Bone marrow (tissue), 2 donors: ENCODE measurements at places on chromosomes 12 and 14.

DNA sequence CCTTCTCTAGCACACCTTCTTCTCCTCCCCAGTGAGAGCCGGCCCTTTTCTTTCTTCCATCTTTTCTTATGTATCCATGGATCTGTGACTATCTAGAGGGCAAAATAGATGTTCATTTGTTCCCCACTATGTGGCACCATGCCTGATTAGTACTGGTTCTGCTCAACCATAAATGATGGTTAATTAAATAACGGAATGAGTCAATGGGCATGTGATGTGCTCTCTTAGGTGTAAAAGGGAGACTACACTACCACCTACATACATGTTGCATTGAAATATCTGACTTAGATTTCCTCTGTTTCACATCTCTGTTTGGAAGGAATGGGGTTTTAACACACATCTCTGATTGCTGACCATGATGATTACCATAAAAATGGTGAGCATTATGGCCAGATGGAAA lies 116.5 kb downstream of the BTG1 start:
- no peak for DNase-seq

DNA sequence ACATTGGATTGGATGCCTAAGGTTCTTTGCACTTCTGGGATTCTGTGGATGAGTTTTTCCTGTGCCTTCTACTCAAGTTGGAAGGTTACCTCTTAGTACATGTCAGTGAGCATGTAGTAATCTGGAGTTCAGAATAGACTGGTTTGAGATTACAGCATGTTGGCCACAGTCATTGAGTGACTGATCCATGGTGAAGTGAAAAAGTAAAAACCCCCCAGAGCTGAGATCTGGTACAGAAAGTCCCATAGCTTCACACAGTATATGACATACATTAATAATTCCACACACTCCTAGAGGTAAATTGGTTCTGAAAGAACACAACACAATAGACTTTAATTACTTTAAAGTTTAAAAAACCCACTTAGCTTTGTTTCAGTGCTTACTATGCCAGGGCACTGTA lies 11.9 kb upstream of the CCND2 start:
- DNase-seq: no peak

DNA sequence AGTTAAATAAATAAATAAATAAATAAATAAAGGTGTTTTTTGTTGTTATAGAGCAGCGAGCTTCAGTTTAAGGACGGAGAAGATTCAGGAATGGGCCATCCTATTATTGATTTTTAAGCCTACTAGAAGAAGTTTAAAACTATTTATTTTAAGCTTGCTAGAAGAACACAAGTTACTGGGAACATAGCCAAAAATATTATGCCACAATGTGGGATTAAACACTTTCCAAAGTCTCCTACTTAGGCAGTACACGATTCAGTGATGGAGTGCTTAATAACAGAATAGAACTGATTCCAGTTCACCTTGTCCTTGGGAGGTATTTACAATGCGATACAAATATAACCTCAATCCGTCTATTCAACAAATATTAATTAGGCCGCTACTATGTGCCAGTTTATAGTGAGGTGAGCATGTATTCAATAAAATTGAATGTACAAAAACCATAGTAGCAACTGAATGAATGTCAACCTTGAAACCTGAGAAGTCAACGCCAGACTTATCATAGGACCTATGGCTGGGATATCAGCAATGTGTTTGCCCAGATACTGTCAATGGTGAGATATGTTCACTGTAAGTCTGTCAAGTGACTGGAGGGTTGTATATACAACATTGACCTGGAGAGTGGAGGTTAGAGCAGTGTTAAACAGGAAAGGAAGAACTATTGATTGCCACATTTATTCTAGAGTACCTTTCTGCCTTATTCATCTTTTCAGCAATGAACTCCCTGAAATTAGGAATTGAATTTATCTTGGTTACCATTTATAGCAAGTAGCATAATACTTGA lies 486.4 kb downstream of the TMTC2 start:
- no peak for DNase-seq

DNA sequence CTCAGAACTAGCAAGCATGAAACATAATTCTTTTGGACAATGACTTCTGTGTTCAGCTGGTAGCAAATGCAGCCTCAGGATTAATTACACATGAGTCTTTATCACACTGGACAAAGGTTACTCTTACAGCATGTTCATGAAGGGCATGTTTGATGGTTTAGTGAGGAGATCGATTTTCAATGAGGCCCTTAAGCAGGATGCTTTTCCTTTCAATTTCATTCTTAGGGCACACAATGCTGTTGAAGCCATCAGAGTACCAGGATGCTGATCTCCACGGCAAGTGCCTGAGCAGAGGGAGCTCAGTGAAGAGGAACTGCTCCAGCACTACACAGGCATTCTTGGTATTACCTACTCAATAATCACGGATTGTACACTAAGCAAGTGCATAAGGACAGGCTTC lies 542.0 kb downstream of the SNAPC1 start:
- DNase-seq: no peak

DNA sequence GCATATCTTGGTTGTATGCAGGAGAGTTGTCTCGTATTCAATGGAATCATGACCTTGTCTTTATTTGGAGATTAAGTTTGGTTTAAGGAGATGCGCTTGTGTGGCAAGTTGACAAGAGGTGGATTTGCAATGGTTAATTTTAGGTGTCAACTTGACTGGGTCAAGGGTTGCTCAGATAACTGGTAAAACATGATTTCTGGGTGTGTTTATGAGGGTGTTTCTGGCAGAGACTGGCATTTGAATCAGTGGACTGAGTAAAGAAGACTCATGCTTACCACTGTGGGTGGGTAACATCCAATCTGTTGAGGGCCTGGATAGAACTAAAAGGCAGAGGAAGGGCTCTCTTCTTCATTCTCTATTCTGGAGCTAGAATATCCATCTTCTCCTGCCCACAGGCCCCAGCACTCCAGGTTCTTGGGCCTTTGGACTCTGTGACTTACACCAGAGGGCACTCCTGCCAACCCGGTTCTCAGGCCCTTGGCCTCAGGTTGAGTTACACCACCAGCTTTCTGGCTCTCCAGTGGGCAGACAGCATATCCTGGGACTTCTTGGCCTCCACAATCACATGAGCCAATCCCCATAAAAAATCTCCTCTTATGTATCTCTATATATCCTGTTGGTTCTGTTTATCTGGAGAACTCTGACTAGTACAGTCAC lies 141.5 kb upstream of the ARID2 start:
- no peak for DNase-seq
